ENCODE measurements at places on chromosomes 1 and 21. TPM values are rescaled to one million over a fixed set of nuclear protein-coding genes. Genes with fewer than 3 reads are reported as not detected.

DNA sequence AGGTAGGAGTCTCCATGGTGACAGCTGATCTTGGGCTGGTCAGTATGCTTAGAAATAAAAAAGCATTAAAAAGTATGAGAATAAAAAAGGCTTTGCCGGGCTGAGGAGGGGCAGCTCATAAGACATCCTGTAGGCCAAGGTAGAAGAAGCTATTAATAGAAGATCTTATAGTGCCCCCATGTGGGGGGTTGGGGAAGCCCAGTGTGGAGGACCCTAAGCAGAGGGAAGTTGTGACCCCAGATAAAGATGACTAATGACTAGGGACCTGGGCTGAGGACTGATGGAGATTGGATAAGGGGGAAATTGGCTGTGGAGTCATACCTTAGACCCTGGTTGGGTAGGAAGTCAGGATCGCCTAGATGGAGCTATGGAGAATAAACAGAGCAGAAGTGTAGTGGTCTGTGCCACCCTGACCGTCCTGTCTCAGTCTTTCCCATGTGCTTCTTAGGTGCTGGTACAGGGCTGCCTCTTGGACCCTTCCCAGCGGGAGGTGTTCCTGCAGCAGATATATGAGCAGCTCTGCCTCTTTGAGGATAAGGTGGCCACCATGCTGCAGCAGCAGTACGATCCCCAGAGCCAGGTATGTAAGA is 25.0 kb downstream of the SZT2 start:
- DNase-seq, result no peak

DNA sequence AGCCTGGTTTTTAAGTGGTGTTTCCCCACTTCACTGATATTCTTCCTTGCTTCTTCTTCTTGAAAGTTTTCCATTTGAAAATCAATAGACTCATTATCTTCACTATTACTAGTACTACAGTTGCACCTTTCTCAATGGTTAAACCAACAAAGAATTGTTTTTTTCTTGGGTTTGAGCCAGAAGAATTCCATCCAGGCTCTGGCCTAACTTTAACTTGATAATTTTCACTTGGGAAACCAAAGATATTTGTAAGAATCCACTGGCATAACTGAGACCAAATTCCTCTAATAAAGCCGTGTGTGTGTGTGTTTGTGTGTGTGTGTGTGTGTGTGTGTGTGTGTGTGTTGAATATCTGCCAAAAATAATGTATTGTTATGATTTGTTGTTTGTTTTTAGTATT is 103.2 kb downstream of the SGIP1 start:
- no peak for DNase-seq

GRCh38 chr1:36612881-36613280 is 130.2 kb upstream of the CSF3R start:
- DNase-seq, result no peak

Gene LRRC71
- total RNA-seq, result not detected

- no peak for DNase-seq
Measured at GRCh38 chr1:7409278-7409677, 361.8 kb upstream of the VAMP3 start.

DNA sequence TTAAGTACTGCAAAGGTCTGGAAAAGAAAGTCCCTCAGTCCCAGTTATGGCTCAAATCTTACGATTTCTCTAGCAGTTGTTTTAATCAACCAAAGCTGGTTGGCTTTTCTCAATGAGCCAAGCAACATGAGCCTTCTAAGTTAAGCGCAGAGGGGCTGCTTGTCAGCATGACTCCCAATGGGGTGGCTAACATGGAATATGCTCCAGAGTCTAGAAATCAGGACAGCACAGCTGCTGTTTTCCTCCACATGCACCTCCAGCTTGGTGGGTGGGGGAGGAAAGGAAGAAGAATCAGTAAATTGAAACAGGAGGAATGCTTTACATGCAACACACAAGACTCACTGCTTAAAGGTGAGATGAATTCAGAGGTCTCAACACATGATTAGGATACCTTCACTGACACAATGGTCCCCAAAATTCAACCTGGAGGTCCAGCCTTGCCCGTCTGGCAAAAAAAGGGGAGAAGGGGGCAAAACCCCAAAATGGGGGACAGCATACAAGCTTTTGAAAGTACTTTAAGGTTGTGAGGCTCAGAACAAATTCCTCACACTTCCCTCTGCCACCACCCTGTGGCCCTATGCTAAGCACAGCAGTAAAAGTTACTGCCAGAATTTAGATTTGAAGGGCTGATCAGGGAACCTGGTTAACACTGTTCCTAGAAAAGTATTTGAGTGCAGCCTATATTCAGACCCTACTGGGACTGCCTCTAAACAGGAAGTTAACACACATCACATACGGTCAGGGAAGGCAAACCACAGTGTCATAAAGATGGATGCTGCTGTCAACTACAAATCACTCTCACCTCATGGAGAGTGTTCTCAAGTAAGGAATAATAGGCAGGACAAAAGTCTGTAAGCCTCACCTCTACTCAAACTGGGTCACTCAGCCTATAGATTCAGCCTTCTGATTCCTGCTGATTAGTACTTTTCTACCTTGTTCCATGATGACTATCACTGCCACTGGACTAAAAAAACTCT is 2.6 kb downstream of the GATAD2B start:
- no peak for DNase-seq

DNA sequence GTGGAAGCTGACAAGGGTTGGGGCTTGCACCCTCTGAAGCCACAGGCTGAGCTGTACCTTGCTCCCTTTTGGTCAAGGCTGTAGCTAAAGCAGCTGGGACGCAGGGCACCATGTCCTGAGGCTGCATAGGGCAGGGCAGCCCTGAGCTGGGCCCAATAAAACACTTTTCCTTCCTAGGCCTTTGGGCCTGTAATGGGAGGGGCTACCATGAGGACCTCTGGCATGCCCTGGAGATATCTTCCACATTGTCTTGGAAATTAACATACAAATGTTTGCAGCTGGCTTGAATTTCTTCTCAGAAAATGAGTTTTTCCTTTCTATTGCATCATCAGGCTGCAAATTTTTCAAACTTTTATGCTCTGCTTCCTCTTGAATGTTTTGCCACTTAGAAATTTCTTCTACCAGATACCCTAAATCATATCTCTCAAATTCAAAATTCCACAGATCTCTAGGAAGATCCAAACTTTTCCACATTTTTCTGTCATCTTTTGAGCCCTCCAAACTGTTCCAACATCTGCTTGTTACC is 32.9 kb upstream of the TTLL7 start:
- no peak for DNase-seq

- no peak for DNase-seq
Measured at GRCh38 chr1:116370181-116370580, 2.9 kb upstream of the ATP1A1 start.

GRCh38 chr1:223683586-223684487 is 18.3 kb upstream of the CAPN8 start:
- DNase-seq, result no peak

DNA sequence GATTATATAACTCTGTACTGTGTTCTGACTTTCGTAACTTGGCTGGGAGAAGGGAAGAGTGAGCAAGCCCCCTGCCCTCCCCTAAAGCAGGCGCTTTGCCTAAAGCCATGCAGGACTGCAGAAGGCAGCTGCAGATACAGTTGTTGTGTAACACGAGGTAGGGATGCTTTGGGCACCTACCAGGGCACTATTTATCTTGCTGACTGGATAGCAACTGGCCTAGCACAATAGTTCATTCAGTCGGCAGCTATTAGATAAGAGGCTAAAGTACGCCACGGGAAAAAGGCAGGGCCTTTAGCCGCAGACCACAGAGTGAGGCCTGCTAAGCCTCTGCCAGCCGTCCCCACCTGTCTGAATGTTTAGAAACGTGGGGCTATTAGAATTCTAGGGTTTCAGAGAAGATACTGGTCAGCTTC is 80.9 kb downstream of the TTC3 start:
- DNase-seq, result no peak

Gene IQCC
- 0.90 TPM for total RNA-seq

DNA sequence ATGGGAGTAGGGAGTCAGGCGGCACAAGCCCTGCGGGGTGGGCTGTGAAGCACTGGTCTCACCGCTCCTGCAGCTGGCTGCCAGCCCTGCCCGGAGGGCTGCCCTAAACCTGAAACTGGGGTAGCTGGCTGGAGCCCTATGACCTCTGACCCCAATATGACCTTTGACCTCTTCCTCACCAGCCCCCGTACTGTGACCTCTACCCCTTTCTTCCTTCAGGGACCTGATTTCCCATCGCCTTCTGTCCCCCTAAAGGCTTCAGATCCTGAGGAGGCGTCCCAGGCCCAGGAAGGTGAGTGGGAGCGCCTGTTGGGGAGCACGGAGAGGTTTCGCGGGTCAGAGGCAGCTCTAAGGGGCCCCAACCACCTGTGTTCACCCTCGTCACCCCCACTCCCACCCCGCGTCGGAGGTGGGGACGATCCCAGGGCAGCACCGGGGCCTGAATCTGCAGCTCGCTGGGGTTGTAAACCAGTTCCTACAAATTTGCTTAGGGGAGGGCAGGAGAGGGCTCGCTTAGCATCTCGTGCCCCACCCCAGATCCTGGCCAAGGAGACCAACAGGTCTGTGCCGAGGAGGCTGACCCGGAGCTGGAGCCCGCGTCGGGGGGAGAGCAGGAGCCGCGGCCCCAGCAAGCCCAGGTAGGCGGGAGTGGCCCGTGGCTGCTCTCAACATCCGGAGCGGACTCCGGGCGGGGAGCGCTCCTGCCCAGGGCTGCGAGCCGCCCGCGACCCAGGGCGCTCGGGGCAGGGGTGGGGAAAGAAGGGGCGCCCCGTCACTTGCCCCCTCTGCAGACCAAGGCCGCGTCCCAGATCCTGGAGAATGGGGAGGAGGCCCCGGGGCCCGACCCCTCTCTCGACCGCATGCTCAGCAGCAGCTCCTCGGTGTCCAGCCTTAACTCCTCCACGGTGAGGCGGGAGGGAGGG is 7.3 kb downstream of the SYTL1 start:
- DNase-seq, result no peak

All from heart right ventricle (tissue), 16 donors.